ENCODE measurements at places on chromosomes 6 and 20. TPM values are rescaled to one million over a fixed set of nuclear protein-coding genes. Genes with fewer than 3 reads are reported as not detected.

Gene GSTA2
- total RNA-seq, result not detected

Gene HSF2
- 17.4 TPM for total RNA-seq

Gene HSPA1L
- 8.2 TPM for total RNA-seq

Gene ELOVL4
- total RNA-seq, result 2.7 TPM

Gene MROH8
- 1.4 TPM for total RNA-seq

Gene LAMA5
- not detected for total RNA-seq

Gene C20orf141
- not detected for total RNA-seq

Gene RRP36
- total RNA-seq, result 56.5 TPM

Gene SLC22A7
- not detected for total RNA-seq

Gene EBF4
- 3.1 TPM for total RNA-seq

Gene CEP57L1
- 5.7 TPM for total RNA-seq

Gene PRND
- not detected for total RNA-seq

Gene ADISSP
- total RNA-seq, result 17.3 TPM

Gene AURKA
- 1.3 TPM for total RNA-seq

Gene GTSF1L
- not detected for total RNA-seq

Gene EYA4
- total RNA-seq, result not detected

Gene EYS
- total RNA-seq, result not detected

Gene SLC12A5
- not detected for total RNA-seq

Gene KCNK5
- 0.79 TPM for total RNA-seq

Gene SALL4
- 0.08 TPM for total RNA-seq

All from CD4-positive, alpha-beta memory T cell (primary cell).